KBM-7 (cell line): ENCODE measurements at places on chromosomes 2 and 18.

GRCh38 chr2:181745796-181746540 lies 65.7 kb upstream of the NEUROD1 start:
- no peak for DNase-seq

- DNase-seq, result no peak
Measured at GRCh38 chr2:110876167-110876999, 144.0 kb downstream of the ACOXL start.

- DNase-seq, result no peak
Measured at GRCh38 chr18:42196651-42197050, 241.6 kb downstream of the PIK3C3 start.

GRCh38 chr18:45251236-45251635 lies 364.0 kb upstream of the SLC14A2 start:
- DNase-seq, result no peak

DNA sequence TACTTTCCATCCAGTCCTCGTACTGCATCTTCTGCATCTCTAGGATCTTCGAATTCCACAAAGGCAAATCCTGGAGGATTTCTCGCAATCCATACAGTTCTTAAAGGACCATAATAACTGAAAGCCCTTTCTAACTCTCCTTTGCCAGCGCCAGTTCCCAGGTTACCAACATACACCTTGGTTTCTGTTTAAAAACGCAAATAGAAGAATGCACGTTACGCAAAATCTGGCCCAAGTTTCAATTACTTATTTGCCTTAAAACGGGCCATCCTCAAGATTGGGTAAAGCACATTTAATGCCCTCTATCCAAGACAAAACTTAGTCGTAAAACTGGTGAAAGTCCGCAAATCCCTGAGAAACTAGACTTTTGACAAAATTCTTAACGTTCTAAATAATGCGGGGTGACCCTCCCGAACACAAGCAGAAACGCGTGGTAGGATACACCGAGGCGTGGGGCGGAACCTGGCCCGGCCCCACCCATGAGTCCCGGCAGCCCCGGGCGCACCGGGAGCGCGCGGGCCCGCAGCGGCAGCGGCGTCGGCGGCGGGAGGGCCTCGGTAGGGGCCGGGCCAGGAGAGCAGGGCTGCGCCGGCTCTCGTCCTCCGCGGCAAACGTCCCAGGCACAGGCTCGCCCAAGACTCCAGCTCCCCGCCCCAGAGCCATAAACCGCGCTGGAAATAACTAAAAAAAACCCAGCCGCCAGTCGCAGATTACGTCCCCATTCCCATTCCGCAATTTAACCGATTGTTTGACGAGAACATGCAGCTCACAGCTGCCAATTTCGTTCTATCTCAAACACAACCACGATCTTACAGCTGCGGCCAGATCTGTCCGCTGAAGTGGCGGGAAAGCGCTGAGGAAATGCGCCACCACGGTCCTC lies 910 bp downstream of the SRSF7 start:
- DNase-seq, result no peak

GRCh38 chr2:200738590-200738989 lies 73.1 kb upstream of the BZW1 start:
- no peak for DNase-seq

DNA sequence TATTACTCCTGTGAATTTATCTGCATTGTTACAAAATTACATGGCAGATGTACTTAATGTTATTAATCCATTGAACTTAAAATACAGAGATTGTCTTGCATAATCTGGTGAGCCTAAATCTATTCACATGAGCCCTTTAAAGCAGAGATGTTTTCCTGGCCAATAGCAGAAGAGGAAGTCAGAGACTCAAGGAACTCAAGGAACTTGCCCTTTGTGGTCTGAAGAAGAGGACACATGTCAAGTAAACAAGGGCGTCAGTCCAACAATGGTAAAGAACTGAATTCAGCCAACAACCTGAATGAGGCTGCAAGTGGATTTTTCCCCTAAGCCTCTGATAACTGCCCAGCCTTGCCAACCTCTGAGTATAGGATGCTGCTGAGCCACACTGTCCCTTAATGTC lies 356.3 kb upstream of the PKDCC start:
- DNase-seq, result no peak

GRCh38 chr2:43376523-43377198 lies 150.3 kb upstream of the ZFP36L2 start:
- no peak for DNase-seq

GRCh38 chr2:189285349-189285748 lies 105.8 kb upstream of the COL5A2 start:
- DNase-seq, result no peak

DNA sequence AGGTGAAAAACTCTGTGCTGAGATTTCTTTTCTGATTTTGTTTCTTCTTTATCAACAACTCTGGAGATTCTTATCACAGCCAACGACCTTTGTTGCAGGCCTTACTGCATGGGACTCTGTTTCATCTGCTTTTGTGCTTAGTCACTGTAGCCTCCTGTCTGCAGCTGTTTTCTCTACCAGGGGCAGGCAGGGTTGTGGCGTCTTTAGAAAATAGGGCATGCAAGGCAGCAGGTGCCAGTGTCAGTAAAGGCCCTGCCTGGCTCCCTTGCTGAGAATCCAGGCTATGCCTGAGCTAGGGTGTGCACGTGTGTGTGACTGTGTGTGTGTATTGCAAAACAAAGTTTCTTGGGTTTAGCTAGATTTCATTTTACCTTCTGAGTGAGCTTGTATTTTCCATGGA lies 14.6 kb upstream of the SLC9A2 start:
- no peak for DNase-seq

DNA sequence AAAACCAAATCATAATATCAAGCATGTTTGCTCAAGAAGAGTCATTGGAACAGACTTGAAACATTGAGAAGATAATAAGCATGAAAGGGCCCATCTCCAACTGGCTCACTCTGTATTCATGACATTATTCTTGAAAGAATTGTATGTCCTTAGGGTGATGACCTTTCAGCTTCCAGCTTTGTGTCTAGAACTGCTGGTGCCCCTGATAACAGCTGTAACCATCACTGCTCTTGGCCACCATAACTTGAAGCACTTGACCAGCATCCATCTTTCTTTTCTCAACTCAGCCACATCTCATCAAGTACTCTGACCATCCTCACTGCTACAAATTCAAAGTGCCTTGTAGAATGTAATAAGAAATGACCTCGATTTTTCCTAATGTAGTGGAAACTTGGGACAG lies 289.9 kb downstream of the SLC8A1 start:
- no peak for DNase-seq

GRCh38 chr2:226755631-226756030 lies 44.0 kb downstream of the IRS1 start:
- no peak for DNase-seq

DNA sequence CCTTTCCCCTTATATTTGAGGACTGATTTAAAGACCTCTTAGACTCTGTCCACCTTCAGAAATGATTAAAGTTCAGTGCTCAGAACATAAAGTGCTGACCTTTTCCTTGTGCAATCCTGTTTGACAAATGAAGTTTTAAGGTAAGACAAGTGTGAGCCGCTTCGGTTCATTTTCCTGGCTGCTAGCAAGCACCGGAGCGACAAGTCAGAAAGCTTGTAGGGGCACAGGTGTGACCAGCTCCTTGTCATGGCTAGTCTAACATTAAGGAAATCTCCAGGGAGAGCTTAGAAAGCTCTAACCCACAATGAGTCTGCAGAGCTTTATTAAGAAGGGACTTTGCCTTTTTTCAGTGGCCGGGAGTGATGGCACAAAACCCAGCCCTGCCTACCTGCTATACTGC lies 2.3 kb upstream of the NCKAP5 start:
- no peak for DNase-seq

DNA sequence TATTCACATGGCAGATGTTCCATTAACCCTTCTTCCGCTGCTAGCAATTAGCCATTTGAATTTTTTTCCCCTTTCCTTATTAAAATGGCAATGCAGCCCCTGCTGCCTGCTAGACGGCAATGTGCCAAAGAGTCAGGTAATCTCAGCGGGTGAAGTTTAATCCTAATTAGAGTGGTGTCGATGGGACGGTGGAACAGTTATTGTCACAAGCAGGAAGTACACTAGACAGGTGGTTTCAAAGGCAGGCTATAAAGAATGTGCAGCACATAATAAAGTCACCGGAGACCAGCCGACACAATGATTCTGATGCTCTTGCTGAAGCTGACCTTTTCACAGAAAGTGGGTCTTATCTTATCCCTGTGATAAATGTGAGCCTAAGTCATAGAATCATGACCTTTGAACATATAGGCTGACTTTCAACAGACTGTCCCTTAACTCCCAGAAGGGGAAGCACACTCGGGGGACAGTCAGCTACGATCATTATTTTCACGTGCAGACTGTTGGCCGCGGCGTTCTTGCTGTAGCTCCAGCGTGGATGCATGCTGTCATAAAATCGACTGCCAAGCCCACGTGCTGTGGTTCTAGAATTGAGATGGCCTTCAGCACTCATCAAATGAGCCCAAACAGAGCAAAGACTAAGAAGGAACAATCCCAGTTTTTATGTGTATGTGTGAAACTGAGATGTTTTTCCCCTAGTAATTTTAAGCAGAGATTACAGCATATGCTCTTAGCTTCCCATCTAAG lies 926.2 kb upstream of the SOX11 start:
- DNase-seq, result no peak

GRCh38 chr2:30662268-30663131 lies 144.7 kb downstream of the CAPN13 start:
- DNase-seq, result no peak

GRCh38 chr2:1744446-1745170 lies at the start of gene PXDN:
Gene PXDN, minus strand, starts transcription at chr2:1744515. Its CDS starts 60 bp downstream, at chr2:1744455.
- no peak for DNase-seq

DNA sequence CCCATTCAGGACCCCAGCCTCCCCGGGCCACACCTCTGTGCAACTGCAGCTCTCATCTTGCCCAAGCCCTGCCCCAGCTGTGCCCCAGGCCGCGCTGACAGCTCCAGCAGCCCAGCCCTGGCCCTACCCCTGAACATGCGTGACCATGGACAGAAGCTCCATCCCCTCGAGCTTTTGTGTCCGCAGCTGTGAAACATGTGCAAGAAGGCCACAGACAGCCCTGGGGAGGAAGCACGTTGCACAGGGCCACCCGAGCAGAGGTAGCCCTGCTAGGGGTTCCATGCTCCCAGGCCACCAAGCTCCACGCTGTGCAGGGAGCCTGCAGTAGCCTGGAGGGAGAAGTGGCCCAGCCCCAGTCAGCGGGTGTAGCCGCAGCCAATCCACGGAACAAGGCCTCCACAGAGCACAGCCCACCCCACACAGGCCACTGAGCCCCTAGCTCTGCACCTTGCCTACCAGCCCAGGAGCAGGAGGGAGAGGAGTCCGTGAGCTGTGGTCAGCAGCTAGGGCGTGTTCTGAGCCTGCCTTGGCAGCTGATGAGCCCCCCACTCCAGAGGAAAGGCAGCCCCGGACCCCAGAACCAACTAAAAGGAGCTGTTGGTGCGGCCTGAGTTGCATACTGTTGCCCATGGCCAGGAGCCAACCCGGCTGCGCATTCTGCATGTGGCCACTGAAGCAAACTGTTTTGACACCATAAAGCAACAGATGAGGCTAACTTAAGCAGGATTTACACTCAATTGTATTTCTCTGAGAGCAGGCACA lies 184.0 kb downstream of the SEPTIN10 start:
- no peak for DNase-seq

- no peak for DNase-seq
Measured at GRCh38 chr2:49167131-49167530, 12.8 kb upstream of the FSHR start.

DNA sequence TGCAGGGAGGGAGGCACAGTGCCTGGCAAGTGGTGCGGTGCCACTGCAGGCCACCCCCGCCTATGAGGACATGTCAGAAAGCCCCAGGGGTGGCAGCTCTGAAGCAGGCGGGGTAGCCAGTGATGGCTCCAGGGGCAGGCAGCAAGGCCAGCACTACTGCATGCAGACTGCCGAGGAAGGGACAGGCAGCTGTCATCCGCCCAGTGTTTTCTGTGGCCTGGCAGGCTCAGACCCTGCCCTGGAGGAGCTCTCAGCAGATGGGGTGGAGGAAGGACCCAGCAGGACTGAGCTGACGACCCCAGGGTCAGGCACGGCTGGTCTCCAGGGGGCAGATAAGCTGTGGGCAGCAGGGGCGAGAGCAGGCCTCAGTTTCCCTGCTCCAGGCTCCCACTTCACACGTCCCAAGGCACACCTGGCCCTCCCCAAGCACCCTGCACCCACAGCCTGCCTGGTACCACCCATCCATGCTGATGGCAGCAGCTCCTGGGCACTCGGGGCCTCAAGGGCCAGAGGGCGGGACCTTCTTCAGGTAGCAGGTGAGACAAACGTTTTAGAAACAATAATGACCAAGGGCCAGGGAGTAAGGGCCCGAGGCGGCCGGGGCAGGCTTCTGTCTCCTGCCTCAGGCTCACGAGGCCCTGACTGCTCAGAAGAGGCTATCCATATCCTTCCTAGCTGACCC lies 48.5 kb downstream of the HS6ST1 start:
- DNase-seq, result no peak

DNA sequence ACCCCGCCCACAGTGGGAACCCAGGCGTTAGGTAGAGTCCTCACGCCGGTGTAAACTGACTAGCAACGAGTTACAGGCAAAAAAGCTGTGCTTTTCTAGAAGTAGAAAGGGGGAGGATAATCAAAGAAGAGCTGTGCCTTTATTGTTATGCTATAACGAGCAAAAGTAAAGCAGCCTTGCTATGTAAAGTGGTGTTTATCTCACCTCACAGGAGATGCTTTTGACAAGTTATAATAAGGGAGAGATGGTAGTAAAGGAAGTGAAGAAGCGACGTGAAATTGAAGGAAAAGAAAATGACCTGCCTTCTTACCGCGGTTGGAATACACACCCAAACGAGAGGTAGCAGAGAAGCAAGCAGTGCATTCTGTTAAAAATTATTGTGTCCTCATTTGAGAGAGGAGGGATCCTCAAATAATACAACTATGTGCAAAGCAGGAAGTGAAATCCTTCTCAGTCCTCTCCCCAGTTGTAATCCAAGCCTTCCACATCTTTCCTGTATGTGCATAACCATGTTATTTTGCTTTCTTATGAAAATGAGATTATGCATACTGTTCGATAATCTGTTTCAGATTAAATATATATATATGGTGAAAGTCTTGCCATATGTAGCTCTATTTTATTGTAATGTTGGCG lies 962 bp downstream of the TANK start:
- DNase-seq, result no peak

DNA sequence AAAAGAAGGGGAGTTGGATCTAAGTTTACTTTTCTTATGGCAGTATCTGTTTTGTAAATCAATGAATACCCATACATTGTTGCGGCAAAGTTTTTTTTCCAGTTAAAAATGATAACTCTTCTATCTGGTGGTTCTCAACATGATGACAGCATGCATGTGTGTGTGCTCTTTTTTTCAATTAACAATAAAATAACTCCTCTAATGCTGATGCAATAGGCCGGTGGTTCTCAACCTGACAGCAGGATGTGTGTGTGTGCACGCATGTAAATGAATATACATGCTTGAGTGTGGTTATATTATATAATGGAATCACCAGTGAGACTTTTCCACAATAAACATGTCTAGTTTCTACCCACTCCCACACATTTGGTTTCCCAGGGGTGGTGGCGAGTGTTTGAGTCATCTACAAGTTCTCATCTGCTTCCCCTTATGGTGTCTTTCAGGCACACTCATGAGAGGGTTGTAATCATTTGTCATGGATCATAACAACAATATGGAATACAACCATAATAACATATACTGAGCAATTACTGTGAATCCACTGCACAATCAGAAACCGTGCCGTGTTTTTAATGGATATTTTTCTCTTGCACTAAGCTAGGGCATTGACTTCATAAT lies 31.2 kb downstream of the PARD3B start:
- no peak for DNase-seq

- no peak for DNase-seq
Measured at GRCh38 chr2:160752475-160753330, 259.1 kb upstream of the RBMS1 start.

- no peak for DNase-seq
Measured at GRCh38 chr2:226658555-226658954, 141.1 kb downstream of the IRS1 start.
